ENCODE measurements at places on chromosomes 7 and 10.

DNA sequence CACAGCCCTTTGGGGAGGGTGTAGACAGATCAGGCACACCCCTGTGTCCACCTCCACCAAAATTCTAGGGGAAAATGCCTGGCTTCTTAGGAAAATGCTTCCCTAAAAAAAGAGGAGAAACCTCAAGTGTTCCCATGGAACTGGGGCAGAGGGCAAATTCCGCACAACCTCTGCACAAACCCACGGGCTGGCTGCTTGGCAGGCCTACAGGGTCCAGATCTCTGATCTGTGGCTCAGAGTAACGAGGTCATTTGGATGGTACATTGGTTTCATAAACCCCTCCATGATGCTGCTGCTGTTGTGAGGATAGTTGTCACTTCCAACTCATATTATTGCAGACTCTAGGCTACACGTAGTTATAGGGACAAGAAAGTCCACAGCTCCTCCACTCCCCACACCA, 16.0 kb downstream of the LGI1 start:
- DNase-seq = no peak

GRCh38 chr7:25260862-25261494, 32.7 kb upstream of the NPVF start:
- DNase-seq = no peak

GRCh38 chr10:26650406-26650805, 47.1 kb upstream of the PDSS1 start:
- DNase-seq = no peak

- DNase-seq = no peak
These were observed 29.8 kb downstream of the HSPA12A start for GRCh38 chr10:116712519-116712918.

GRCh38 chr10:112658465-112658864, 211.4 kb downstream of the VTI1A start:
- no peak for DNase-seq

DNA sequence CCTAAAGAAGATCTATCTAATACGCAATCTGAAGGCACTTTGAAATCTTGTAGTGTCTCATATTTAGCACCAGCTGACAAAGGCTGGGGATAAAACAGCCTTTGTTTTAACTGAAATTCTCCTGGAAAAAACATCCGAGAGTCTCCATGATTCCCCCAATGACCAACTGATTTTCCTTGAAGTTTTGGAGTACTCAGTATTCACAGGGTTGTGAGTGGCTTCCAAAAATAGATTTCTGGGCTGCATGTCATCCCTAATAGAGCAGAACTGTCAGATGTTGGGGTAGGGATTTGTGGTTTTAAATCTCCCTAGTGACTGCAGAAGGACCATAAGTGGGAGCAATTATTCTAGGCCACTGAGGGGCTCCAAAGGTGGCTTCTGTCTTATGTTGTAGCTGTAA, 206.4 kb downstream of the TAX1BP1 start:
- DNase-seq = no peak

GRCh38 chr10:126208726-126209302, 179.5 kb downstream of the ADAM12 start:
- no peak for DNase-seq

DNA sequence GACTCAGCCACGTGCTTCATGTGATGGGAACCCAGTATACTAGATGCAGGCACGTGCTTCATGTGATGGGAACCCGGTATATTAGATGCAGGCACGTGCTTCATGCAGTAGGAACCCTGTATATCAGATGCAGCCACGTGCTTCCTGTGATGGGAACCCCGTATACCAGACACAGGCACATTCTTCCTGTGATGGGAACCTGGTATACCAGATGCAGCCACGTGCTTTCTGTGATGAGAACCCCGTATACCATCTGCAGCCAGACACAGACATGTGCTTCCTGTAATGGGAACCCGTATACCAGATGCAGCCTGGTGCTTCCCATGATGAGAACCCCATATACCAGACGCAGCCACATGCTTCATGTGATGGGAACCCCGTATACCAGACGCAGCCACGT, 44.0 kb downstream of the MGMT start:
- DNase-seq = no peak

- no peak for DNase-seq
These were observed 407 bp downstream of the ELN start for GRCh38 chr7:74028321-74028838.

GRCh38 chr10:13698217-13698616, 111.5 kb downstream of the PRPF18 start:
- DNase-seq = no peak

DNA sequence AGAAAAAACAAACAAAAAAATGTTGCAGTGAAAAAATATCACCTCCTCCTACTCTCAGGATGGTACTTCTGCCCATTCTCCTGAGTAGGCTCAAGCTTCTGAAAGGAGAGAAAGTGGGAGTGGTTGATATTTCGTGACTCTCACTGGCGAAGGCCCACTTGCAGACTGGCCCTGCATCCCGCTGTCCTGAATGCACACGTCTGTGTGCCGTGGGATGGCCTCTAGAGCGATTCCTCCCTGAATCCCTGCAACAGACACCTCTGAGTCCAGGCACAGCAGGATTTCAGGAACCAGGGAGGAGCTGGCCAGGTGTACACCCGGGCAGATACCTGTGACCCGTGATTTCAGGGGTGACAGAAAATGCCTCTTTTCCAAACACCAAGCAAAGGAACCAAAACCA, 319.2 kb downstream of the DPP6 start:
- no peak for DNase-seq

GRCh38 chr7:28358423-28358868, 53.9 kb upstream of the CREB5 start:
- peak; percentile 91 for DNase-seq

GRCh38 chr7:102081244-102081627, 205.4 kb upstream of the SH2B2 start:
- DNase-seq = no peak
